ENCODE measurements at places on chromosomes 6 and 20.

DNA sequence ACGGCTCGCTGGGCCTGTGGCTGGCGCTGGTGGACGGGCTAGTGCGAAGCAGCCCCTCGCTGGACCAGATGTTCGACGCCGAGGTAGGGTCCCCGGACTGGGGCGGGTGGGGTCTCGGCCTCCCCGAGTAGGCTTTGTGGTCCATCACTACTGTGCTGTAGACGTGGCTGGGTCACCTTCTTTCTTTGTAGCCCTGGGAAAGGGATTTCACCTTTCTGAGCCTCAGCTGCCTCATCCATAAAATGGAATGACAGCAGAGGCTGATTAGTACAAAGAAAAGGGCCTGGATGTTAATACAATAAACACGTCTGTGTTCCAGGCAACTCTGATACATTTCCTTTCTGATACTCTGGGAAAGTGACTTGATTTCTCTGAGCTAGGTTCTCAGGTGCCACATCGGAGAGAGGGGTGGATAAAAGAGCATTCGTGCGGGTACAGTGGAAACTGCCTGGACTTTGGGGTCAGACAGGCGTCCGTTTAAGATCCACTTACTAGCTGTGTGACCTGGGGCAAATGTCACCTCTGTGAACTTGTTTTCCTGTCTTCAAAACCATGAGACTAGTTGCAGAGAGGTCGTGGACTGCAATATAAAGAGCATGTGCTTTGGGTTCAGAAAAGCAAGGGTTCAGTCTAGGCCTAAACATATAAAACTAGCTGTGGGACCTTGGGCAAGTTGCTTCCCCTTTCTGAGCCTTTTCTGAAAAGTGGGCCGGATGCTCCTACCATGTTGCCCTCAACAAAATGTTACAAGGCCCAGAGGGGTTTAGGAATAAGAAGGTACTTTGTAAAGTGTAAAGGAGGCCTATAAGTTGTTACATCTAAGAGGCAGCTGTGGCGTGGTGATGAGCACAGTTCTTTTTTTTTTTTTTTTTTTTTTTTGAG, 896 bp downstream of the SYS1 start:
- no peak for DNase-seq

DNA sequence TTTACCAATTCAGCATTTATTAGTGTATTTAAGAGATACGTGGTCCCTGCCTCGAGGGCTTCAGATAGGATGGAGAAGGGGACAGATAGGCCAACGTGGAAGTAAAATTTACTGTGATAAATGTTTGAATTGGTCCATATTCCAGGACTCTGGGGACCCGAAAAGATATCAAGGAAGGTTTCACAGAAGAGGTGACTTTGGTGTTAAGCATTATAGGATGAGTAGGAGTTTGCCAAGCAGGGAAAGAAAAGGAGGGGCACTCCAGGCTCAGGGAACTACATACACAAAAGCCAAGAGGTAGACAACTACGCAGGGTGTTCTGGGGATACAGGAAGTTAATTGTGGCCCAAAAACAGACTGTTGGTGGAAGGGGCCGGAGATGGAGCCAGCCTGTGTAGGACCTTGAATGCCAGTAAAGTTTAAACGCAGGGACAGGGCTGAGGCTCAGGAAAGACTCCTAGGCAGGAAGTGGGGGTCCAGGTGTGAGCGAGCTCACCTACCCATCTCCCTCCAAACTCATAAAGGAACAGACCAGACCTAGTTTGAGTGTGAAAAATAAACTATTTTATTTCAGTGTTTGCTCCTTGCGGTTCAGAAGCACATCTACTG, 37.0 kb downstream of the TGM2 start:
- no peak for DNase-seq

DNA sequence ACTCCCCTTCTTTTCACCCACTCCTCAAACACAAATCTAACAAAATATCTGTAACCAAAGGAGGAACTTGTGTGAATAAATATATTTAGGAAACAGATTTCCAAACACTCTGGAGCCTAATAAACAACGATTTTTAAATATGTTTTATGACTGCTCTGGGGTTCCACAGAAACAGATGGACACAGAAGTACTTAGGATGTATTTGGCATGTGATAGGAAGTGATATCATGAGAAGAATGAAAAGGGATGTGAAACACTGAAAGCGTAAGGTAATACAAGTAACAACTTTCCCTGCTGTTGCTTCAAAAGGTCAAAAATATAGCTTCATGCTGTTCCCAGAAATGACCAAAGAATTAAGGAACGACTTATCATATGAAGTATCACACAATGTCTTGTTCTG, 26.1 kb upstream of the ENPP1 start:
- no peak for DNase-seq

DNA sequence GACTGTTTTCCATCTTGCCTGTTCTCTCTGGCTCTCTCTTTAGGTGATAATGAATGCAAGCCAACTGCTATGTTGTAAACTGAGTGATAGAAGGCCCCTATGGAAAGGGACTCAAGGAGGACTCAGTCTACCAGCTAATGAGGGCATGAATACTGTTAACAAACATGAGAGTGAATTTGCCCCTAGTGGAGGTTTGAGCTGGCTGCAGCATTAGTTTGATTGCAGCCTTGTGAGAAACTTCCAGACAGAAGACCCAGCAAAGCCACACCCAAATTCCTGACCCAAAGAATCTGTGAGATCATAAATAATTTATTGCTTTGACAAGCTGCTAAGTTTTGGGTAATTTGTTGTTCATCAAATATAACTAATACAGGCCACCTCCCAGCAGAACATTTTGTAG, 50.0 kb upstream of the PLCB1 start:
- DNase-seq, result no peak
